Stimulated activated CD8-positive, alpha-beta memory T cell treated with anti-CD3 and anti-CD28 coated beads, Interleukin-4, amount 100 ng/mL, for 48 hours (primary cell): ENCODE measurements at places on chromosomes 11 and 22.

DNA sequence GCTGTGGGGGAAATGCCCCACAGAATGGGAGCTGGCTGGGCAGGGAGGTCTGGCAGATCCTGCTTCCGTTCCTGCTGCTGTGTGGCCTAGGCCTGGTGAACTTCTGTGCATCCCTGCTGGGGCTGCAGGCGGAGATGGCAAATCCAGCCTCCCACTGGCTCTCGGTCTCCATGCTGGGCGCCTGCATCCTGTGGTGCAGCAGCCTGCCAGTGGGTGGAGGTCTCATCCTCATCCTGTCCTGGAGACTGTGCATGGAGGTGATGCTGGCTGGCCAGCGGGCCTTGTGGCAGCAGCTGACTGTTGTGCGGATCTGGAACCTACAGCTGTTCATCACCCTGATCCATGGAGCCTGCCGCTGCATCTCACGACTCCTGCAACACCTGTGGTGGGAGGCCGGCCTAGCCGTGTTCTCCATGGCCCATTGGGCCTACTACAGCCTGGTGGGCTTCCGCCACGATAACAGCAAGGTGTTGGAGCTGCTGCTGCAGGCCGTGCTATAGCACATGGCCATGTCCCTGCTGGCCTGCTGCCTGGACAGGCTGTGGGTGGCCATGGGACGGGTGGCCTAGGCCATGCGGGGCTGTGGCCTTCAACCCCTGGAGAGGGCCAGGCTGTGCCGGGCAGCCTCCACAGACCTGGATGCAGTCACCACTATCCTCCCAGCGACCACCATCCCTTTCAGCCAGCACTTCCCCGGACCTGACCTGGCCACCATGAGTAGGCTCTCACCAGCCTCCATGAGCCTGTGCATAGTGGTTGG lies 8.8 kb upstream of the RPL3 start:
- no peak for DNase-seq

- no peak for DNase-seq
Measured at GRCh38 chr11:130729678-130730300, 186.5 kb downstream of the SNX19 start.

DNA sequence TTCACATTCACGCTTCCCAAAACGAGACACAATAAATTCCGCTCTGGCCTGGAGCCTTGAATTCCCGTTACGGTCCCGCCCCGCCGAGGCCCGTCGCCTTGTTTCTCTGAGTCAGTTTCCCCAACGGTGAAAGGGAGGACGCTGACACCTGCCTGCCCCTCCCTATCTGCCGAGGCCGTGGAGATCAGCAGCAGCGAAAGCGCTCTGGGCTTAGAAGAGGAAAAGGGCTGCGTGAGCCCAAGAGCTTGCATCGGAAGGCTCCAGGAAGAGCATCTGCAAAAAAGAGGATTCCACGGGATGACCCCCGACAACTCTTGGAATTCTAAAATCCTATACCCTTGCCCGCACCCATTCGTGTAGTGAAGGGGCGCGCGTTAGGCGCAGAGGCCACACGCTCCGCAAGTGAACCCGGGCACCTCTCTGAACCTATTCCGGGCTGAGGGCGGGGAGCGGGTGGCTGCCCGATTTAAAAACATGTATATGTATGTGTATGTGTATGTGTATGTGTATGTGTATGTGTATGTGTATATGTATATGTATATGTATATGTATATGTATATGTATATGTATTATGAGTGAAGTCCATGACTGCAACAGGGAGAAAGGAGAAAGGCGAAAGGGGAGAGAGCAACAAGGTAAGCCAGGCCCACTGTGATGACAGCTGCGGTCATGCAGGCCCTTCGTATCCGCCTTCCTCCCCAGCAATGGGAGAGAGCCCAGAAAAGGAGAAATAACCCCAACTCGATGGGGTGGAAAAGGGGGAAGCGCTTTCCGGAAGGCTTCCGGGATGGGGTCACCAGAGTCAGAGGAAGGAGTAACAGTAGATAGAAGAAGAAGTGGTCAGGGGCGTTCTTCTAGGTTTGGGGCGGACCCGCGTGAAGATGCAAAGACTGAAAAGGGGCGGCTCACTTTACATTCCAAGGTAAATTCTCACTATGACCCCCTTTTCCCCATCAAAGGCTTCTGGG lies 948 bp upstream of the MRTFA start:
- DNase-seq, result peak; percentile 76

GRCh38 chr22:17133137-17133536 lies 12.0 kb upstream of the TMEM121B start:
- DNase-seq, result no peak

DNA sequence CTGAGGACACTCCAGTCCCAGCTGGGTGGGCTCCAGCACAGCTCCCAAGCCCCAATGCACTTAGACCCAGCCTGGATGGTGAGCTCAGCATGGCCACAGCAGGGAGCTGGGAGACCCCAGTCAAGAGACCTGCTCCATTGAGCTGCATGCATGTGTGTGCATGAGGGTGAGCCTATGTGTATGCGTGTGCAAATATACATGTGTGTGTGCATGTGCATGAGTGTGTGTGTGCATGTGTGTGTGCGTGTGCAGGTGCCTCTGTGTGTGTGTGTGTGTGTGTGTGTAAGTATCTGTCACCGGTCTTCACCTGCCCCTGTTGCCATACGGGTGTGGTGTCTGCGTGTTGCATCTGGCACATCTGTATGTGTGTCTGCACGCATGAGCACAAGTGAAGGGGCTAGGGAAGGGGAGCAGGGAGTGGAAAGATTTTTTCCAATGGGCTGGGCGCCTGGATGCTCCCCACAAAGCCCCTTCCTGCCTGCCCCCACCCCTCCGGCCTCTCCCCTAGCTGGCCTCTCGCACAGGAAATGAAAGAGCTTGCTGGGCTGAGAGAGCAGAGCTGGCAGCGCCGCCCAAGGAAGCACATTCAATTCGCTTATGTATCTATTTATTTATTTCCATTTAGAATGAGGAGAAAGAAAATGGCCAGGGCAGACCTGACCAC lies 4.1 kb downstream of the TSPAN32 start:
- DNase-seq, result peak; percentile 37

DNA sequence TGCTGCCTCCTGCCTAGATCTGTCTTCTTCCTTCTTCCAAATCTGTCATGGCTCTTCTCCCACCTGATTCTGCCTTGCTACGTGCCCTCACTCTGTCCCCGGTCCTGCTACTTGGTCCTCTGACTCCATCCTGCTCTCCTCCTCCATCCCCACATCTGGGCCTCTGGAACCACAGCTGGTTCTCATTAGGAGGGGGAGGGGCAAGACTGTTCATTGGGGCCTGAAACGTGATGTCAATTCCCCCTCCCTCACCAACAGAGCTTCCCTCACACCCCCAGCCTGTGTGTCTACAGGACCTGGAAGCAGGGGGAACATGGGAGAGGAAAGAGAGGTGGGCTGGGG lies 9.1 kb downstream of the DCHS1 start:
- DNase-seq, result peak; percentile 36

DNA sequence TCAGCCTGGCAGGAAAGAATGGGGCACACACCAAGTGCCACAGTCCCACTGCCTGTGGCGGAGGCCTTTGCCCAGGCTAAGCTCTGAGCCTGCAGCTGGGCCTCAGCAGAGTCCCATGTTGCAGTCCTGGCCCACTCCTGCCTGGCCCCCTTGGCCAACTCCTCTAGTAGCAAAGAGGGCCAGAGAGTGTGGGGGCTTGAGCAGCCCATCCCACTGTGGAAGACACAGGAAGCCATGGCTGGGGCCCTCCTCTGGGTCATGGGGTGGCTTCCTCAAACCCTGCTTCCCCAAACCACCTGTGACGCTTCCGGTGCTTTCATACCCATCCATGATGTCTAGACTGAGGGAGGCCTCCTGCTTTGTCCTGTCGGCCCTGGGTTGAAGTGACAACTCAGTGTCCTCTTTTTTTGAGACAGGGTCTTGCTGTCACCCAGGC lies 5.8 kb downstream of the RPS19BP1 start:
- peak; percentile 50 for DNase-seq

DNA sequence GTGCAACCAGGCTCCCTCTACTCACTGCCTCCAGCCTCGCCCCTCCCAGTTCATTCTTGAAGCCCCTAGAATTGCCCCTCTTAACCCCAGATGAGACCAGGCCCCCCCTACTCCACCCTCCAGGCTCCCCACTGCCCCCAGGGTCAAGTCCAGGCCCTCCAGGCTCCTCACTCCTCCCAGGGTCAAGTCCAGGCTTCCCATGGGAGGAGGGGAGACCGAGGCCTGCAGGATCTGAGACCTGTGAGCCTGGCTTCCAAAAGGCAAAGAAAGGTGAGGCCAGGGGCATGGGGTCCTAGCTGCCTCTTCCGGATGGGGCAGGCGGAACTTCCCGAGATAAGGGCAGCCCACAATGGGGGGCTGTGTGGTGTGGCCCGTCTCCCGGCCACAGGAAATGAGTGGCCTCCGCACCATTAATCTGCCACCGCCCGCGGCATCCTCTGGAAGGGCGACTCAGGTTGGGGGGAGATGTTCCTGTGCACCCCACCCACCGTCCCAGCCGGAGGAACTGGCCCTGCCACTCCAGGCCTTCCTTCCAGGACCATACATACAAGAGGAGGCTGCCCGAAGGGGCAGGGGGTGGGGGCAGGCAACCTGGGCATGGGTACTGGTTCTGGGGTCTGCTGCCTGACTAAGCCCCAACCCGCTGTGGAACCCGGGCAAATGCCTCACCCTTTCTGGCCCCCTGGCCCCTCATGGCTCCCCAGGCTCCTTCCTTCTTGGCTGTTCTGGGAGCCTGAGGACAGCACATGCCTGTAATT lies 35.1 kb upstream of the WNT11 start:
- DNase-seq, result no peak
